ENCODE measurements at places on chromosomes 2 and 18. TPM values are rescaled to one million over a fixed set of nuclear protein-coding genes. Genes with fewer than 3 reads are reported as not detected.

DNA sequence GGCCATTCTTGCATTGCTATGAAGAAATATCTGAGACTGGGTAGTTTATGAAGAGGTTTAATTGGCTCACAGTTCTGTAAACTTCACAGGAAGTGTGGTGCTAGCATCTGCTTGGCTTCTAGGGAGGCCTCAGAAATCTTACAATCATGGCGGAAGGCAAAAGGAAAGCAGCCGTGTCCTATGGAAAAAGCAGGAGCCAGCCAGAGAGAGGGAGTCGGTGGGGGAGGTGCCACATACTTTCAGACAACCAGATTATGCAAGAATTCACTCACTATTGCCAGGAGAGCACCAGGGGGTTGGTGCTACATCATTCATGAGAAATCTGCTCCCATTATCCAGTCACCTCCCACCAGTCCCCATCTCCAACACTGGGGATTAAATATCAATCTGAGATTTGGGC lies 64.1 kb downstream of the CPS1 start:
- no peak for DNase-seq

DNA sequence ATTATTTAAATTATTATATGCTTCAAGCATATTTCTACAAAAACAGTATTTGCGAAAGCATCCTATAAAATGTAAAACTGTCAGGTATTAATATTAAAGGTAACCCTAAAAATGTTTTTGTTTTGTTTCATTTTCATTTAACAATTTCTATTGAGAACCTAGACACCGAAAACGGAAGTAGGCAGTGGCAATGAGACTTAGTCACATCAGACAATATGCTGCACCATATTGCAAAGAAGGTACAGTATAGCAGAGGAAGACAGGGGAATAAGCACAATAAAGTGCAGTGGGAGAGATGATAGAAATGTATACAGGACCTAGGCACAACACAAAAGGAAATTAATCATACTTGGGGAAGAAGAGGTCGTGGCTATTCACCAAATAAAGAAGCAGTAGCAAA lies 12.2 kb downstream of the SCN1A start:
- DNase-seq: no peak

- DNase-seq: no peak
Measured at GRCh38 chr2:23457990-23458682, 73.2 kb downstream of the KLHL29 start.

GRCh38 chr2:218230882-218231281 lies 13.9 kb downstream of the ARPC2 start:
- DNase-seq: peak; percentile 84

GRCh38 chr18:40159141-40160017 lies 1795.7 kb upstream of the PIK3C3 start:
- peak; percentile 7 for DNase-seq

DNA sequence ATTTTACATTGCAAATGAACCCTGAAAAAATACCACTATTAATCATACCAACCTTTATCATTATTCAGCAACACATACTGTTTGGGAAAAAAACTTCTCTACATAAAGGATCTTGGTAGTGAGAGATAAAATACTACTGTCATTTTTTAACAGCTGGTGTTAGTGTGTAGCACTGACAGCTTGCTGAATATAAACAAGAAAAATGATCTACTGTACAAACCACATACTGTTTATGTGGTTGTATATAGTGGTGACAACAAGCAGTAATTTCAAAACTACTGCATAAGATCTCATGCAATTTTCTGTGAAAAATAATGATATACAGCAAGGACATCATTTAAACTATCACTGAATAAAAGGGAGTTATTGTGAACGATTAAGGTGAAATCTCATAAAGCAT lies 601.2 kb downstream of the LRP1B start:
- no peak for DNase-seq

DNA sequence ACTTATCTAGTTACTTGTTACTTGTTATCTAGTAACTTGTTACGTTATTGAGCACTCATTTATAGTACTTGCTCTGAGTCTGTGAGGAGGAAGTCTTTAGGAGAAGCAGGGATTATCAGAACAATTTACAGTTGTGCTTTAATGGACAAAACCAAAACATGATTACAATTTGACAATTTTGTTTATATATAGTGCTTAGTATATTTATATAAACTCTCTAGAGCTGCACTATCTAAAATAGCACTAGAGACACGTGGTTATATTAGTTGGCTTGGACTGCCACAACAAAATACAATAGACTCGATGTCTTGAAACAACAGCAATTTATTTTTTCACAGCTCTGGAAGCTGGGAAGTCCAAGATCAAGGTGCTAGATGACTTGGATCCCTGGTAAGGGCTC lies 78.4 kb downstream of the BMPR2 start:
- no peak for DNase-seq

The MTX2 gene
- 47.7 TPM for total RNA-seq

GRCh38 chr2:232977438-232977971 lies 35.6 kb downstream of the NGEF start:
- DNase-seq: no peak

GRCh38 chr2:138274421-138275291 lies 226.9 kb upstream of the SPOPL start:
- peak; percentile 41 for DNase-seq

- no peak for DNase-seq
Measured at GRCh38 chr2:130186391-130186790, 4.3 kb downstream of the MZT2B start.

The THOC1 gene
- total RNA-seq: 30.2 TPM

- no peak for DNase-seq
Measured at GRCh38 chr2:6793371-6793770, 72.3 kb downstream of the CMPK2 start.

The SMAD2 gene
- total RNA-seq: 33.4 TPM

GRCh38 chr2:105517814-105518705 lies 119.2 kb upstream of the FHL2 start:
- no peak for DNase-seq

Measured in HT-29 (cell line).